Left cardiac atrium (tissue), 4 donors: ENCODE measurements at places on chromosomes 7 and 10. TPM values are rescaled to one million over a fixed set of nuclear protein-coding genes. Genes with fewer than 3 reads are reported as not detected.

- DNase-seq = no peak
These were observed 2.4 kb downstream of the OTUD1 start for GRCh38 chr10:23441251-23441650.

- DNase-seq = no peak
These were observed 142.1 kb downstream of the GRID1 start for GRCh38 chr10:86224354-86225102.

GRCh38 chr7:134022286-134022911 is 104.7 kb upstream of the LRGUK start:
- DNase-seq = no peak

GRCh38 chr10:6667679-6668270 is 87.7 kb upstream of the PRKCQ start:
- no peak for DNase-seq

DNA sequence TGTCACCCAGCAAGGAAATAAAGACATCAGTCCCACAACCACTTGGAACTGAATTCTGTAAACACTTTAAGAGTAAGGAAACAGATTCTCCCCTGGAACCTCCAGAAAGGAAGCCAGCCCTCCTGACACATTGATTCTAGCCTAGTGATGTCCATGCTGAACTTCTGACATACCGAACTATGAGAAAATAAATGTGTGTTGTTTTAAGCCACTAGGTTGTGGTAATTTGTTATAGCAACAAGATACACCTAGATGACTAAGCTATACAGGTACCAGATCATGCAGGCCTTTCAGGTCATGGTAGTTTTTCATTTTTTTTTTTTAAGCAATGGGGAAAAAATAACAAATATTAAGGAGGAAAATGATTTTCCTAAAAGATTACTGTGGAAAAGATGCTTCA is 37.6 kb upstream of the LRRTM3 start:
- DNase-seq = no peak

SCART1 gene
- total RNA-seq = 0.94 TPM

ZNF727 gene
- 3.2 TPM for total RNA-seq

SEMA4G gene
- 2.7 TPM for total RNA-seq

FAM237B gene
- total RNA-seq = not detected
